Stimulated activated CD8-positive, alpha-beta memory T cell treated with anti-CD3 and anti-CD28 coated beads, Interleukin-7, amount 100 ng/mL, for 1 hour (primary cell): ENCODE measurements at places on chromosomes 2 and 18.

DNA sequence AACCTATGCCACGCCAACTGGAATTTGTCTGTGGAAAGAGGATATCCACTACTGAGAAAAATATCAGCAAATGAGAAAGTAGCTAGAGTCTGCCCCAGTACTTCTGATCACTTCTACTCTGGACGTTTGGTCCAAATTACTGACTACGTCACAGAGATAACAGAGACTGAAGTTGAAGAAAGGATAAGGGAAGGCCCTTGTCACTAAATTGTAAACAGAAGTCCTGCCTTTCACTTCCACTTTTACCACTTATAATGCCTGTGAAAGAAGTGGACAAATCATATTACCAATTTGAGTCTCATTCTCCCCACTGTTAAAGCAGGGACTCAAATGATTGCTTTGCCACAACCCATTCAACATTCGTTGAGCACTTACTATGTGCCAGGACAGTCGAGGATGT is 173.9 kb upstream of the ERBB4 start:
- DNase-seq, result no peak

- DNase-seq, result no peak
Measured at GRCh38 chr2:126971162-126971480, 72.4 kb downstream of the TEX51 start.

DNA sequence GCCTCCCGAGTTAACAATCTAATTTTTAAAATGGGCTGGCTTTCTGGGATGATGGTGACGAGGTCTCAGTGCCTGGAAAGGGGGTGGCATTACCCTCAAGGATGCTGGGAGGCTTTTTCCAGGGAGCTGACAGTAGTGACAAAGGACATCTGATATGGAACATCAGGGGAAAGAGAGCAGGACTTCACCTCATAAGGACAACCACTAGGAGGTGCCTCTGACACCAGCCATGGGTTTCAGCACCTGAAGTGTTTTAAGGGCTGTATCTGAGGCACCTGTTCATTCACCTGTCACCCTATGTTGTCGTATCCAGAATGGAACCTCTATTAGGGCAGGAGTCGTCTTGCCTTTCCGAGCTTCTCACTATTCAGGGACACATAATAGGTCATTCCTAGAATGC is 10.8 kb downstream of the IL36B start:
- DNase-seq, result no peak

DNA sequence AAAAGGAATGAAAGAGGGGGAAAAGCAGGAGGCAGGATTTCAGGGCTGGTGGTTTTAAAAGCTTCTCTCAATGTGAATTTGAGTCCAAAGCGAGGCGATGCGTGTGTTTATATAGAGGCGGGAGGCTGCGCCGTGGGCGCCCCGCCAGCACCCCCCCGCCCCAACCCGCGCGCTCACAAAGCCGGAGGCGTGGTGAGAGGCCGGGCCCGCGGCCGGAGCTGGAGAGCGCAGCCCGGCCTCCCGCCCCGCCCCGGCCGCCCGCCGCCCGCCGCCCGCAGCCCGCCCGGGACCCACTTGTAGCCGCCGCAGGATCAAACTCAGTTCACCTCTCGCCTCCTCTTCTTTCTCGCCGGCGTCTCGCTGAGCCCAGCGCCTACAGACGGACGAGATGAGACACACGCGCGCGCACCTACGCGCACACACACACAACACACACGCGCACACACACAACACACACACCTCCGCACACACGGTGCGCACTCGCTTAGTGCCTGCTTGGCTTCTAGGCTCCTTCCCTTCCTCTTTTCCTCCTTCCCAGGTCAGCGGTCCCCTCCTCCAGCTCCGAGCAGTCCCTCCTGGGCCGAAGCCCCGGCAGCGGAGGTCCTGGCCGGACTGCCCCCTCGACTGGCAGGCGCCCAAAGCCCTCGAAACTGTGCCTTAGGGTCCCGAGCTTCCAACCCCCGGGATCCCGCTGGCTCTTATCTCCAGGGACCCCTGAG is 1.3 kb upstream of the CYP26B1 start:
- no peak for DNase-seq

DNA sequence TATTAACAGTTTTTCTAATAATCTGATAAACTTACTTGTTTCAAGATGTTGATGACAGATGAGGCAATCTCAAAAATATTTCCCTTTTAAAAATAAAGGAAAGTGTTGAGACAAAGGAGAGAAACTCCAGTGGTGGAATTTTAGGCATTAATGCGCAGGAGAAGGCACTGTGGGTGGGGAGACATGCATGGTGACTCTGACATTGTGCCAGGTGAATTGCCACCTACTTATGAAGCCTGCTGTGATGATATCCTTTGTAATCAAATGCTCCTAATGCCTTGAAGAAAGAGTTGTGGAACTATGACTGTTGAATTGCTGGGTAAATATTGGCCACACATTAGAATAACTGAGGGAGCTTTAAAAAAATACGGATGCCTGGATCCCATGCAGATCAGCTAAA is 101.4 kb downstream of the PLA2R1 start:
- DNase-seq, result no peak

DNA sequence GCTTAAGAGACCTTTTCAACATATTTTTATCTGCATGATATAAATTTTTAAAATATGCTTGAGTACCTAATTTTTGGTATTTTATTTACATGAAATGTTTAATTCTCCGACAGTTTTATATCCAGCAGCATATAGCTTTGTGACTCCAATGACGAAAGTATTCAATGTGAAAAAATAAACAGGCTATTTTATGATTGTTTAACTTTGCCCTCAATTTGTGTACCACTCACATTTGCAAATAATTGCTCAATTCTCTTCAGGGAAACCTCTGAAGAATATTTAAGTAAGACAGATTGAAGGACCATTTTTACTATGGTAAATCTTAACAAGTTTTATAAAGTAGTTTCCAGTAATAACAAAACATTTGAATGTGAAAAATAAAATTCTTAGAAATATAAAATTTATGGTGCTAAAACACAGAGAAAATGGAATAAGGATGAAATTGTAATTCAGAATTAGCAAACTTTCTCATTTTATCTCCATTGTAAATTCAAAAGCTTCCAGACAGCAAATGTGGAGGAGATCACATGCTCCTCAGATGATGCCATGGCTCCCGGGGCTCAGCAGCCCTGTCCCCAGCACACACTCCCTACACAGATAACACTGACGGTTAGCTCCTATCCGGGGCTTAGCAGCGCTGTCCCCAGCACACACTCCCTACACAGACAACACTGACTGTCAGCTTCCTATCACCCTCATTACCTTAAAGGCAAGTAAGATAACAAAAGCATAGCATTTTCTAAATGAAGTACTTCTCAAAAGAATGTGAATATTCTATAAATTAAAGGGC is 39.7 kb downstream of the SH3YL1 start:
- no peak for DNase-seq

- DNase-seq, result no peak
Measured at GRCh38 chr2:177324797-177325196, 60.3 kb upstream of the NFE2L2 start.

- DNase-seq, result no peak
Measured at GRCh38 chr2:224405841-224406370, 4.0 kb upstream of the FAM124B start.

- no peak for DNase-seq
Measured at GRCh38 chr18:41655074-41655473, 300.0 kb upstream of the PIK3C3 start.

- no peak for DNase-seq
Measured at GRCh38 chr2:149164827-149165226, 126.3 kb downstream of the LYPD6B start.

- DNase-seq, result no peak
Measured at GRCh38 chr18:10840743-10841142, 308.6 kb downstream of the PIEZO2 start.

- no peak for DNase-seq
Measured at GRCh38 chr2:222677981-222678380, 6.5 kb downstream of the MOGAT1 start.

DNA sequence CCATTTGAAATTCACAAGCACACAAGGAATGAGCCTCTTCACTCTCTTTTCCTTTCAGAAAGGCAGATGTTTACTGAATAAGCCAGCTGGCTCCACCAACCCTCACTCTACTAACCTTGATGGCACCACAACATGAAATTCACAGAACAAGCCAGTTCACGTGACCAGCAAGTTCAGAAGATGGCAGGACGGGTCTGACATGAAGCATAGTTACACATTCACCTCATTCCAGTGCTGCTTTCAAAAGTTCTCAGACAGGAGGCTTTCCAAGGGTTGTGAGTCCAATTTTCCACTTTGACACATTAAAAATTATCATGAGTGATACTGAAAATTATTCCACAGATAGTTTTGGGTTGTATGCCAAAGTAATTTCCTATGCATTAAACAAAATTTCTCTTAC is 74.2 kb upstream of the MBOAT2 start:
- no peak for DNase-seq

- DNase-seq, result no peak
Measured at GRCh38 chr2:67782443-67782842, 280.4 kb downstream of the C1D start.

DNA sequence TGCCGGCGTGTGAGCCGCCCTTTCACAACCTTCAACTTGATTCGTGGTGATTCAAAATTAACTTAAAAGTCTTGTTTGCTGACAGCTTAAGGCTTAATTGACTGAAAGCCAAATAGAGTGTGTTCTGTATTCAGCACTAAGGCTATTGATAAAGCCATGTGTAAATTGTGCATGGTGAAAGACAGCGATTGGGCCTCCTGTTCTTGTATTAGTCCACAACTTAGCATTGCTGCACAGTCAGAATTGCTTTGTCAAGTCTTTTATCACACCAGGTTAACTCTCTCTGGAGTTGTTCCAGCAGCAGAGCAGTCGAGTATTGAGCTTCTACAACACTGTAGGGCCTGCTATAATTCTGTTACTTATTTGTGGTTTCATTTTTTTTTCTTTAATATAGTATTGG is 210.1 kb downstream of the WDR7 start:
- DNase-seq, result no peak

GRCh38 chr2:195364015-195364965 is 292.7 kb upstream of the SLC39A10 start:
- DNase-seq, result no peak

GRCh38 chr2:68607837-68608236 is 35.5 kb upstream of the PROKR1 start:
- no peak for DNase-seq

DNA sequence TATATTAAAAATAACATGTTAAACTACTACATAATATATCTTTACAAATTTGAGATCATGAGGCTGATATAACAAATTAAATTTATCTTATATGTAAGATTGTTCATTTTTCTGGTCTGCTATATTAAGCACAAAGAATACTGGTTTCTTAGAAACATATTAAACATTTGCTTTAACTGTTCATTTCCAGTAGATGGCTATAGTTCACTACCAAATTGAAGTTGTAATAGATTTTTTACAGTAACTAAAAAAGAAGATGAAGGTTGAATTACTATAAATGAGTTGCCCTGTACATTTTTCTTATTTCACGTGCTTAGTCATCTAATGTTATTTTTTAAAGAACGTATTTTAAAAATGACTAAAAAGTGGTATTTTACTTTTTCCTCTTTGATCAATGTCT is 57.0 kb downstream of the ZNF407 start:
- DNase-seq, result no peak

DNA sequence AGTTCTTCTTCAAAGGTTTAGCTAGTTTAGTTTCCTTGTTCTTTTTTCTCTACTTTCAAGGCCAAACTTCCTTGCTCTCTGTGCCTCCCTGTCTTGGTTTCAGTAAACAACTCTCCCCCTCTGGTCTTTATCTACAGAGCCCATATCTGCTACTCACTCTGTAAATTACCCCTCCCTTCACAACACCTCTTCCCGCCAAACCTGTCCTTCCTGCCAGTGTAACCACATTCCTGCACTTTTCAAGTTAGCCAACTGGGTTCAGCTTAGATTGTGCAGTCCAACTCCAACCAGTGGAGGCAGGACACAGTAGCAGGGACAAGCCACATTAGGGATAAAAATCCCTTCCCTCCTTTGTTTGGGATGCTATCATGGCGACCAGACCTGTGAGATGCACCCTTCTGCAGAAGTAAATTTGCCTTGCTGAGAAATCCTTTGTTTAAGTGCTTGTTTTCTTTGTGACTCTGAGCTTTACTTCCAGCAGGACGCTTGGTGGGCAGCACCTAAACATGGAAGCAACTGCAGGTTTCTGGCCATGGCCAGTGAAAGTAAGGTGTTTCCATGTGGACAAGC is 706.0 kb downstream of the KCNJ3 start:
- DNase-seq, result no peak

DNA sequence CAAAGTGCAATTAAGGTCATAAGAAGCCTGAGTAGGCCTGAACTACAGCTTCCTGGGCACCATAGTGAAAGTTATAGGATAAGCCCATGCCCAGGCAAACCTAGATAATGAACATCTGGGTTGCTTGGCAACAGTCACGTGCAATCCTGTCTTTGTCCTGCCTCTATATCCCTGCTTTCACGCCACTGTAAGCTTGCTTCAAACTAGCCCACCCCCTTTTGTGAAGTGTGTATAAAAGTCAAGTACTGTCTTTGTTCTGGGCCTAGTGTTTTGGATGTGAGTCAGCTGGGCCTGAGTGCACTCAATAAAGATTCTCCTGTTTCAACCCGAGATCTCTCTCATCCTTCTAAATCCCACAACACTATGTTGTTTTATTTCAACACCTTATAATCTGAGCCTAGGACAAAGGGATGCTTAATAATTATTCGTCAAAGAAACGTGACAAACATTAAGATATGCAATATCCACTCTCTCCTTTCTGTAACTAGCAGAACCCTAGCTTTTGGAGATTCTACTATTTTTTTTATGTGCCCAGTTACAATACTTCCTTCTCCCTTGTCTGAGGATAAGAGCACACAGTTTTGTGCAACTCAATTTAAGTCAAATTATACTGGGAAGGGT is 927.8 kb downstream of the SUCLG1 start:
- DNase-seq, result no peak

DNA sequence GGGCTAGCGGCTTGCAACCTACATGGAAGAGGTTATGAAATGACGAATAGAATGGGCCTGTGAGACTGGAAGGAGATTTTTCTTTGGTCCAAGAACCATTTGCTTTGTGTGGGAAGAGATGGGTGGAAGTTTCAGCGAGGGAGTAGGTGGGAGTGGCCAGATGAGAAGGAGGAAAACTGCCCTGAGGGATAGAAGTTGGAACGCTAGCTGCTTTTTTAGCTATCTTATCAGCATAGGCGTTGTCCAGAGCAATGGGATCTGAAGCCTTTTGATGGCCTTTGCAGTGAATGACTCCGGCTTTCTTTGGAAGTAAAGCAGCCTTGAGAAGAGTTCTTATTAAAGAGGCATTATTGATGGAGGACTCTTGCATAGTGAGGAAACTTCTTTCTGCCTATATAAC is 52.4 kb downstream of the SPTBN1 start:
- no peak for DNase-seq

DNA sequence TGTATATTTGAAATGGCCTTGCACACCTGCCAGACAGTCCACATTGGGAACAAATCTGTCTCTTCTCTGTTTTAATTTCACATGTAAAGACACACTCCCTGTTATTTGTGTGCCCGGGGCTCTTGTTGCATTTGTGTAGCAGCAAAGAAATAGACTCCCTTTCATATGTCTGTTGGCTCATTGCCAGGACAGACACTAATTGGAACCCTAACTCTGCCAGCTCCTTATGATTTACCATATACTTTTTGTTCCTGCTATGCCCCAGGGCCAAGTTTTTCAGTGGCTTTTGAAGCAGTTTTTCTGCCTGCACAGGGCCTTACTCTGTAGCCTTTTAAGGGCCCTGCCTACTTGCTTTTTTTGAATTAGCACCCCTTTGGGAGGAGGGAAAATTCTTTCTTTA is 396.9 kb downstream of the DLGAP1 start:
- DNase-seq, result no peak

GRCh38 chr2:237122214-237122666 is 36.6 kb downstream of the COPS8 start:
- DNase-seq, result no peak

GRCh38 chr2:21146638-21147037 is 22.9 kb downstream of the TDRD15 start:
- DNase-seq, result no peak

- no peak for DNase-seq
Measured at GRCh38 chr2:224142397-224143312, 103.6 kb upstream of the SERPINE2 start.
